ENCODE measurements at places on chromosomes 5 and 9.

GRCh38 chr5:34742061-34742460, 85.9 kb downstream of the RAI14 start:
- no peak for DNase-seq

- no peak for DNase-seq
Measured at GRCh38 chr5:103397739-103398581, 139.4 kb downstream of the MACIR start.

GRCh38 chr5:145493435-145493834, 341.7 kb downstream of the PRELID2 start:
- no peak for DNase-seq

DNA sequence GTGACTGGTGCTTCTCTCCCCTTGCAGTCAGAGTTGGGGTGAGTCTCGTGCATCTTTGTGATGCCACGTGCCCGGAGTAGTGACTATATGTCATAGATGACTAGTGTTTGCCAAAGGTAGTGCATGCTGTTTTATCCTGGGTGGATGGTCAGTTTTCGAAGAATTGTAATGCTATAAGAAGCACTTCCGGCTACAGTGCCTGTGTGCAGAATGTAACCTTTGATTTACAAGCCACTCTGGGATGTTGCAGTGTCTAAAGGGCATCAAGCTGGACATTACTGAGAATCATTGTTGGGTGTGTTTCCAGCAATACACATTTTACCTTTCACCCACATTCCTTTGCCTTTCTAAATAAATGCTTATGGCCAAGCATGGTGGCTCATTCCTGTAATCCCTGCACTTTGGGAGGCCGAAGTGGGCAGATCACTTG, 16.7 kb downstream of the MVB12B start:
- DNase-seq: no peak

- DNase-seq: no peak
Measured at GRCh38 chr9:117707561-117707960, 3.4 kb downstream of the TLR4 start.

DNA sequence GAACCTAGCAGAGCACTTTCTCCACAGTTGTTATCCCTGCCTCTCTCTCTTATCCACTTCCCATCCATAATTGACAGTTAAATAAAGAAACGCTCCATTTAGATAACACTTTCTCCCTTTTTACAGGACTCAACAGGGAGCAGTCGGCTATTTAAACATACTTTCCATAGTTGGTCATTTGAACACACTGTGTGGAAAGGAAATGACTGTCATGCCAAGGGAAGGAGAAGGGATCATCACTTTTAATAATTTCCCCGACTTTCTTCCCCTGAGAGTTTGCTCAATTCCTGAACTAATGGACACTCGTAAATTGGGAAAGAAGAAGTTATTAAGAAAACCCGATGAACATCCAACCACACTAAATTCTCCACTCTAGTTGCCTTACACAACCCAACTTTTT, 400.8 kb upstream of the PTGER4 start:
- DNase-seq: no peak

- no peak for DNase-seq
Measured at GRCh38 chr5:143536364-143536763, 132.9 kb upstream of the NR3C1 start.

DNA sequence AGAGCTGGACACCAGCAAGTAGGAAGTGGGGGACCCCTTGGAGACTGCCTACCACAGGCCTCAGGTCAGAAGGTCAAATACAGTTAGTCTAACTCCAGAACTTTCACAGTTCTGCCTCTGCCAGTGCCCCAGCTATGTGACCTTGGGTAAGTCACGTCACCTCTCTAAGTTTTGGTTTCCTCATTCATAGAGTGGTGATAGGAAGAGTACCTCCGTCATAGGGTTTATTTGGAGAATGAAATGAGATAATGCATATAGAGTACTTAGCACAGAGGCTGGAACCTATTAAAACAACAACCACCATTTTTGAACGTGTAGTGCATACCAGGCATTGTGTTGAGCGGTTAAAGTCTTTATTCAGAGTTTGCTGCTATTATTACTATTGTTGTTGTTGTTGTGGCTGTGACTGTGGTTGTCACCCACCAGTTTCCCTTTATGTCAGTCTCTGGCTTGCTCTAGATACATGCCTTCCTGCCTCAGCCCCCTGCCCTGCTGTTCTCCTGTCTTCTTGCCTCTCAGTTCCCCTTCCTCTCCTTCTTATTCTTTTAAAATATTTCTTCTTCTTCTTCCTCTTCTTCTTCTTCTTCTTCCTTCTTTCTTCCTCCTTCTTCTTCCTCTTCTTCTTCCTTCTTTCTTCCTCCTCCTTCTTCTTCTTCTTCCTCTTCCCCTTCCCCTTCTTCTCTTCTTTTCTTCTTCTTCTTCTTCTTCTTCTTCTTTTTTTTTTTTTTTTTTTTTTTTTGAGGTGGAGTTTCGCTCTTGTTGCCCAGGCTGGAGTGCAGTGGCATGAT, 67.8 kb downstream of the RALGPS1 start:
- no peak for DNase-seq

DNA sequence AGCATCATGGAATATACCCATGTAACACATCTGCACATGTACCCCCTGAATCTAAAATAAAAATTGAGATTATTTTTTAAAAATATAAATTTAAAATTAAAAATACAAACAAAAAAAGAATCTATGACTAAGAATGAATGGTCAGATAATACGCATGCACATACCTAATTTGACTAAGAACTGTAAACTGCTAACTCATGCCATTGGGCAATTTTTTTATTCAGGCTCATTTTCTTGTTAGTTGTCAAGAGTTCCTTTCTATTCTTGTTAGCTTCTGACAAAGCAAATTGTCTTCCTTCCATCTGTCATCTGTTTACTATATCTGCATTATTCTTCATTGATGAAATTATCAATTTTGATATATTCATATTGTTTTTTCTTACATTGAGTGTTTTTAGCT, 69.5 kb upstream of the HAND1 start:
- no peak for DNase-seq

DNA sequence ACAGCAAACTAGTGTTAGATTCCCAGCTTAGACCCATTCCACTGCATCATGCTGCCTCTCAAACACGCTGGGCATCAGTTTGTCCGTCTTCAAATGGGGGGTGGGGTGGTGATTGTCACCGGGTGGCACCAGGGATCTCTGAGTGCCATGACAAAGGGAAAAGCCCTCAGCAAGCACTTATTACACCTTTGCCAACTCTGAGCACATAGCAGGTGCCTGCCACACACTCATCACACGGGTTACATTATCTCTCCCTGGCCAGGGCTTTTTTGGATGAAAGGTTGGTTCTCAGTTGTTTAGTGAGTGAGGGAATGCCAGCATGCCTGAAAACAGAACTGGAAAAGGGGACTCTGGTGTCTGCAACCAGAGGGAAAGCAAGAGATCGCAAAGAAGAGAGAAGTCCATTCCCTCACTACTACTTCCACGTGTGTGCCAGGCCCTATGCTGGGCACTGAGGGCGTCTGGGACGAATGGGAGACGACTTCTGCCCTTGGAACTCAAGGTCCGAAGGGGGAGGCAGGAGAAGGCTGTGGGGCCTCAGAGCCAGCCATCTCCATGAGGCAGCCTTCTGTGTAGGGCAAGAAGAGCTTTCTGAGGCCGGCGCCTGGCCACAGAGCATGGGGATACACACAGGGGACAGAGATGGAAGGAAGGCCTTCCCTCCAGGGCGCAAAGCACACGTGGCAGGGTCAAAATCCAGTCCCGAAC, 48.9 kb downstream of the PAX5 start:
- no peak for DNase-seq

Measured in NCI-H187 treated with DMSO at 0.1 percent for 48 hours (cell line).